DMS79 treated with DMSO at 0.1 percent for 48 hours (cell line): ENCODE measurements at places on chromosomes 7 and 10.

GRCh38 chr7:96526496-96526895 is 183.2 kb downstream of the SEM1 start:
- DNase-seq: no peak

GRCh38 chr7:130201796-130202195 is 3.4 kb downstream of the TMEM209 start:
- DNase-seq: no peak

GRCh38 chr10:129272176-129272575 is 194.9 kb upstream of the MGMT start:
- DNase-seq: no peak

DNA sequence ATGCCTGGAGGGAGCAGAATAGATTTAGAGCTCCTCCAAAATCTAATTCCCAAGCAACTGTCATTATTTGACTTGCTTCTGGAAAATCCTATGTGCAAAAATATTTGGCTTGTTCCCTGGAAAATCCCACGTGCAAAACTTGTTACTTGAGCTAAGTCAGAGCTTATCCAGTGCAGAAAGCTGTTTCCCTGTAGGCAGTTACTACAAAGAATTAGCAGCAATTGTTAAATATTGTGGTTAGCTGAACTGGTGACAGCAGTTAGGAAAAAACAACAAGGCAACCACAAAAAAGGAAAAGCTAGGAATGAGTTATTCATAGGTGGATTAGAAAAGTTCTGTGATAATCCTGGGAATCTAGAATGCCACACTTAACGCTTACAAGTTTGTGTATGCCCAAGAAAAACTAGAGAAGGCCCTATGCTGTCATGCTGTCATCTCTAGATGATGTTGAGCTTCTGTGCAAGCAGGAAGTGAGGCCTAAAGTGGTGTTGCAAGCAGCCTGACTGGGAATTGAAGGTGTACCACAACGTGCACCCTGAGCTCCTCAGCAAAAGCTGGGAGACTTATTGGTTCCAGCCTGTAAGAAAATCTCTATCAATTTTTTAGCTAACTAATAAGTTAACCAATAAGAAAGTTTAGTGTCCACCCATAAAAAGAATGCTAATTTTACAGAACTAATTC is 738.6 kb upstream of the LRRTM3 start:
- no peak for DNase-seq

DNA sequence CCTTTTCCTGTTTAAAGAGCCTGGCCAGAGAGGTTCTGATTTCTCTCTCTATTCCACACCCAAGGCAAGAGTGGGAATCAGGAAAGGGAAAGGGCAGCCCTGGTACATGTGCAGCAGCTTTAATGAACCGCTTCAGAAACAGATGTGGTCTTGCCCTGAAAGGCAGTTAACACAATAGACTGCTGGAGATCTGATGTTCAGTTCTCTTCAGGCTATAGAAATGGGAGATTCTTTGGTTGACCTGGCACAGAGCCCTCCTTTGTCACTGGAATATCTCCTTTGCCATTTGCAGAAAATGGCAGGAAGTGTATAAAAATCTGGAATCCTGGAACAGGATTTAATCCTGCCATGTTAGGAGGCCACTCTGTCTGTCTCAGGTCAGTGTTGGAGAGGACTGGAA is 36.3 kb upstream of the EXOC6 start:
- no peak for DNase-seq

- peak; percentile 33 for DNase-seq
Measured at GRCh38 chr10:104735036-104735756, 94.1 kb downstream of the SORCS3 start.

DNA sequence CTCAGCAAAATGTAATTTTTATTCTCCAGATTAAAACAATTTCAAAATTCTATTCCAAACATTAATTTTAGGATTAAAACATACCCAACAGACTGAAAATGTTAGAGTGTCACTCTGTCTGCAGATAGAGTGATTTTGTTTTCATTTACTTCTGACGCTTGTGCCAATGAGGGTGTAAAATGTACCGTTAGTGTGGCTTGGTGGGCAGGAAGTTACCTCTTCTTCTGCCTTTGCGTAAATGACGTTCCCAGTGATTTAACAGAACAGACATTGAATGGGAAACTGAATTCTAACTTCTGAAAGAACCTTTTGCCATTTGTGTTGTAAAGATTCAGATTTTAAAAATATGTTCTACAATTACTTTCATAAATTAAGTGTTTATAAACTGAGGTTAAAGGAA is 47.0 kb upstream of the DRGX start:
- no peak for DNase-seq

GRCh38 chr7:30866939-30867338 is 44.7 kb upstream of the AQP1 start:
- DNase-seq: no peak

- no peak for DNase-seq
Measured at GRCh38 chr10:132740588-132740987, 45.4 kb downstream of the NKX6-2 start.

DNA sequence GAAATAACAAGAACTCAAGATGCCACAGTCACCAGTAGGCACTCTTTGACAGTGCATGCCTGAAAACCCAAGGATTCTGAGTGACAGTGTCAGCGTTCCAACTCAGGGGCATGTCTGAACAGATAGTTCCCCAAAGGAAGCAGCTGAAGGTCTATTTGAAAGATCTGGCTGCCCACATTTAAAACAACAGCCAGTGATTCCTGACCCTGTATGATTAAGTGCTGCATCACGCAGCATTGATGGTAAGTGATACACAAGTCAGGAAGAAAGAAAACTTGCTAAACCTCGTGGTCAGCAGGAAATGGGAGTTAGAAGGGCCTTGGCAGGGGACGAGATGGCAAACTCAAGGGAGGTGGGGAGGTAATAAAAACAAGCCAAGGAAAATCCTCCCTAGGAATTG is 1013.1 kb downstream of the TYW1 start:
- no peak for DNase-seq

DNA sequence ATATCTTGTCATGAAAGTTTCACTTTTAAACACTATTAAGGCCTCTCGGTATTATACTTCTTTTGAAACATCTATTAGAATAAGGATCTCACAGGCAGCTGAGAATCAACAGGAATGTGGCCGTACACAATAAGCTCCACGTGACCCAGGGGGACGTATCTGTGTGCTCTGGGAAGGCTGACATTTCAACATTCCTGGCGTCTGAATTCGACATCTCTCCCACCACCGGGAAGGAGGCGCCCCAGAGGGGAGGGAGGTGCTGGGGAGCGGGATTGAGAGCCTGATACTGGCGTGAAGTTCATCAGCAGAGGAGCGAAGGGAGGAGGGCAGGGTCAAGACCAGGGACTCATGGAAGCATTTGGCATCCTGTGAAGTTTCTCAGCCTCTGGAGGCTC is 401.3 kb downstream of the DNAJB6 start:
- no peak for DNase-seq

GRCh38 chr7:23471106-23471859 is 992 bp upstream of the IGF2BP3 start:
- peak; percentile 83 for DNase-seq

- DNase-seq: peak; percentile 16
Measured at GRCh38 chr7:50676740-50677637, 105.7 kb downstream of the GRB10 start.

GRCh38 chr10:52858722-52859121 is 86.1 kb upstream of the MBL2 start:
- DNase-seq: no peak

DNA sequence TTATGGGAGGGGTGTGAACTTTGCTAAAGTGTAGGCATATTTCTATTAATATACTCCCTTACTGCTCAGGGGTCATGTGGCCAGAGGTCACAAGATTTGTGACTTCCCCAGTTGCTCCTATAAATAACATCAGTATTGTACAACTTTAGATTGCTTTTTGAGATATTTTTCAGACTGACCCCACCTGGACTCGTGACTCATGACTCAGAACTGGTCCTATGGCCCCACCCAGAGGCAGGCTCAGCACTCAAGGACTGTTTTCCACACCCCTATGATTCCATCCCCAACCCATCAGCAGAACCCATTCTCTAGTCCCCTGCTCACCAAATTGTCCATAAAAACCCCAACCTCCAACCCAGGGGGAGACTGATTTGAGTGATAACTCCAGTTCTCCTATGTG is 2.7 kb upstream of the CUL2 start:
- DNase-seq: no peak

GRCh38 chr10:91689731-91690168 is 56.9 kb upstream of the PPP1R3C start:
- no peak for DNase-seq

- no peak for DNase-seq
Measured at GRCh38 chr10:124700293-124701037, 43.7 kb downstream of the FAM53B start.

DNA sequence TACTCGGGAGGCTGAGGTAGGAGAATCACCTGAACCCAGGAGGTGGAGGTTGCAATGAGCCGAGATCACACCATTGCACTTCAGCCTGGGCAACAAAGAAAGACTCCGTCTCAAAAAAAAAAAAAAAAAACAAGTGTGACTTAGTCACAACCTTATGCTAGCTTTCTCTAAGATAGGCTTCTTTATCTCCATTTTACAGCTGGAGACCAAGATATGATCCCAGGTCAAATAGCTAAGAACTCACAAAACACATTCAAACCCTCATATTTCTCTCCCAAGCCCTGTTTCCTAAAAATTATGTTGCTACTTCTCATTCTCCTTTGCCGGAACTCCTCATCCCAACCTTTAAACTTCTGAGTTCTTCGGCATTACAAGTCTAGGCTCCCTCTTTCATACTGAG is 13.0 kb upstream of the DHTKD1 start:
- DNase-seq: no peak

DNA sequence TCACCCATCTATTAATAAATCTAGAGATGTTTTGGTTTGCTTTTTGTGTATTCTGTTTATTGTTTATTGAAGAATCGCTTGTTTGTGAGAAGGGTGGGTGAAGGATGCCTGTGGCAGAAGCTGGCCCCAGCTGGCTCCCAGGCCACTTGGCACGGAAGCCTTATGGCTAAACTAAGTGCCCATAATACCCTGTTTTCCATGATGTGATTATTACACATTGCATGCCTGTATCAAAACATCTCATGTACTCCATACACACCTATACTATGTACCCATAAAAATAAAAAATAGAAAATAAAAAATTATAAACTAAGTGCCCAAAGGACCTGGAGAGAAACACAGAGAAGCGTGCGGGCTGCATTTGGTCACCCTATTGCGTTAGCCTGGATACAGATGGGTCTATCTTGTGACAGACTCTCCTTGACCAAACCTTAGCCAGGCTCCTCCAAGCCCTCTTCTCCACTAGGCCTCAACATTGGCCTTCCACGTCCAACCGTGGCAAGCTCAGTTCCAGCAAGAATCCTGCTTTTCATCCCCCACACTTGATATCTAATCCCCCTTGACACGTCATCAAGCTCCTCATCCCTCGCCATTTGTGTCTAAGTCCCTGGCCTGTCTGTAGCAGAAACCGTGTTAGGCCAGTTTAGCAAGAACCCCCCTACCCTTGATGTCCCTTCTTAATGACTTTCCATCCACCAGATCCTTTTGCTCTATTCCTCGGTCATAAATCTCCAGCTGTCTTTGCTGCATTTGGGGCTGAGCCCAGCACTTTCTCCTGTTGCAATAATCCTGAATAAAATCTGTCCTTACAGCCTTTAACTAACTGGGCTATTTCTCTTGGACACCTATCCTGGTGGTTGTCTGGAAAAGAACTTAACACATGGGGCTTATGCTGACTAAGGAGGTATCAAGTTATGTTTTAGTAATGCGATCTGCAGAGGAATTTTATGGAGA is 245.2 kb downstream of the TNS3 start:
- no peak for DNase-seq
